Fibroblast of skin of left biceps (primary cell): ENCODE measurements at places on chromosomes 3 and 15.
A peak's percentile ranks its signal among the peaks of the same experiment; 100 is the strongest.

DNA sequence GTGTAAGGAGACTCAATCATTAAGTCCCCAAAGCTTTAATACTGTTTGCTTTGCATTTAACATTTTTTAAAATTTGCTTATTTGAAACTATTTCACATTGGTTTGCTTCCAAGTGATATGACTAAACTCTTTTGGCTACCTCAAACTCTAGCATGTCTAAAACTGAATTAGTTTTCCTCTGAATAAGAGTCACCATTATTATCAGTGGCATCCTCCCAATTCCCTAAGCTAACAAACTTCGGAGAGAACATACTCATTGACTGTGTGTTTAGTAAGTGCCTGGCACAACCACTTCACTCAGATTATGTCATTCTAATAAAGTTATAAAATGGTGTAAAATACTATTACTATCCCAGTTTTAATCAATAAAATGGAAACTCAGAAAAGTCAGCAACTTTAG, 21.9 kb downstream of the ATOSA start:
- peak; percentile 39 for DNase-seq

- DNase-seq = no peak
These were observed 121.9 kb downstream of the CACNA1D start for GRCh38 chr3:53616321-53616720.

DNA sequence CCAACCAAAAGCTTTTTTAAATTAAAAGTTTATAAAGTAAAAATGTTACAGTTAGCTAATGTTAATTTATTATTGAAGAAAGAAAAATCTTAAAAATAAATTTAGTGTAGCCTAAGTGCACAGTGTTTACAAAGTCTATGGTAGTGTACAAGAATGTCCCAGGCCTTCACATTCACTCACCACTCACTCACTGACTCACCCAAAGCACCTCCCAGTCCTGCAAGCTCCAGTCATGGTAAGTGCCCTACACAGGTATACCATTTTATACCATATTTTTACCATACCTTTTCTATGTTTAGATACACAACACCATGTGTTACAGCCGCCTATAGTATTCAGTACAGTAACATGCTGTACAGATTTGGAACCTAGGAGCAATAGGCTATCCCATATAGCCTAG, 29.1 kb downstream of the SSR3 start:
- no peak for DNase-seq

DNA sequence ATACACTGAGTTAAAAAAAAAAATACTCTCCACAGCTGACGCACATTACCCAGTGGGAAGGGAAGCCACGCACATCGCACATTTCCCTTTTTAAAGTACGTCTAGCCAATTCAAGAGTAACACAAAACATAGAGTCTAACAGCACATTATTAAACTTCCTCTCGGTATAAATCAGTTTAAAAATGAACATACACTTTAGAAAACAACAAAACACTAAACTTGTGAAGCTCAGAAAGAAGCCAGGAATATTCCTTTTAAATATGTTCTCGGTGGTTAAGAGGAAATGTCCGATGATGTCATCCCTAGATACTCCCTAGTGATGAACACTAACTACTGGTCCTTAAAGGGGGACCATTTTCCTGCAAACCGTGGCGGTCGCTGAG, 721 bp downstream of the MYEF2 start:
- no peak for DNase-seq

- DNase-seq = no peak
These were observed 152.8 kb downstream of the RBPMS2 start for GRCh38 chr15:64622410-64623260.

DNA sequence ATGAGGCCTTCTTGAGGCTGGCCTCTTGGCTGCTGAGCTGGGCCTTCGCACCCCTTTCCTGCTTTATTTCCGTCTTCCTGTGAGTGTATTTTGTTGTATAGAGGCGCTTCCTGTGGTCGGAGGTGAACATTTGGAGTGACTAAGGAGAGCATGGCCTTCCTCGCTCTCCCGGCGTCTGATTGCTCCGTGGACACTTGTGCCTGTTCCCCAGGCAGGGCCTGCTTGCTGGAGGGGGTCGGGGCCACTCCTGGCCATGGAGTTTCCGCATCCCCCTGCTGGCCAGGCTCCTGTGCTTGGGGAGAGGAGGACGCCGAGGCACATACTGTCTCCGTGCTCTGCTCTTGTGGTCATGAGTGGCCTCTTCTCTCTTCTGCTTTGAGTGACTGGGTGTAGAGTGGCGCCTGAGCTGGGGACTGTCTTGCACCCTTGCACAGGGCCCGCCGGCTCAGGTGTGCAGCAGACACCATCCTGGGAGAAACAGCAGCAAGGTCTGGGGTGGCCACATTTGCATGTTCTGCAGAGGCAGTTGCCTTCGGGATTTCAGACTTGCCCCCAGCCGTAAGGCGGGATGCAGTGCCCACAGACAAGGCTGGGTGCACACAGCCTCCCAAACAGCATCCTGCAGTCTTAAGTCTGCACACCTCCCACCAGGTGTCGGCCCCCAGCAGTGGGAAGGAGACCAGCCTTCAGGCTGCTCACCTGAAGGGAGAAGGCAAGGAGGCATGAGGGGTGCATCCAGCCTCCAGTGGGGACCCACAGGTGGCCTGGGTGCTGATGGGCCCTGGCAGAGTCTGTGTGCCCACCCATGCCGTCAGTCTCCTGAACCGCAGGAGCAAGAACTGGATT, 16.4 kb downstream of the KLF13 start:
- DNase-seq = no peak

DNA sequence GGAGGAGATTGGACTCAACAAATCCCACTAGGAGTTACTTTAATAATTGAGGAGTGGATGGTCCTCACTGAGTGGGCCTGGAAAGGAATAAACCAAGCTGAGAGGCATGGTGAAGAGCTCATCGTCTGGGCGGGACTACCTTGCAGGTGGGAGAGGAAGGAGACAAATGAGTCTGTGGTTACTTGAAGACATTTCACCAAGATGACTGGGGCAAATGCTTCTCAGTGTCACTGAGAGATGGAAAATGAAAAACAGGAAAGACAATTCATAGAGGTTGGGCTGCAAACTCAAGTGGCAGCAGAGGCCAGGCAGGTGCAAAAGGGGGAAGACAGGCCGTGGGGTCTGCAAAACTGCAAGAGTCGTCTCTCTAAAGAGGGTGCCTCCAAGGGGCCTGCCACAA, 1.5 kb upstream of the ARHGAP31 start:
- no peak for DNase-seq

DNA sequence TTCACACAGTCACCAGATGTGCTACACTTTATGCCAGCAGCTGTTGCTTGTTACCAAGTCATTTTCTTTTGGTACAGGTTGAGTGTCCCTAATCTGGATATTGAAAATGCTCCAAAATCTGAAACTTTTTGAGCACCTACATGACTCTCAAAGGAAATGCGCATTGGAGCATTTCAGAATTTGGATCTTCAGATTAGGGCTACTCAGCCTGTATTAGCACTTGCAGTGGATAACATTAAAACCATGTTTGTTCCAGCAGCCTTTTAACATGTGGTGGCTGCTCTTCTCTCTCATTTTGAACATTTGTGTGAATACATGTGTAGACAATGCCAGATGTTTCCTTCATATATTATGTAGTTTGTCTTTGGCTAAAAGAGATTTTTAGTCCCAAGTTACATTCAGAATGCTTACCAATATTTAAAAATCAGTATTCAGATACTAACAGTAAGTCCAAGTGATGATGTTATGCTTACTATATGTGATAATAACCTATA, 230.9 kb upstream of the UBE2E1 start:
- no peak for DNase-seq

GRCh38 chr3:154967090-154967489, 113.0 kb upstream of the MME start:
- DNase-seq = peak; percentile 20

DNA sequence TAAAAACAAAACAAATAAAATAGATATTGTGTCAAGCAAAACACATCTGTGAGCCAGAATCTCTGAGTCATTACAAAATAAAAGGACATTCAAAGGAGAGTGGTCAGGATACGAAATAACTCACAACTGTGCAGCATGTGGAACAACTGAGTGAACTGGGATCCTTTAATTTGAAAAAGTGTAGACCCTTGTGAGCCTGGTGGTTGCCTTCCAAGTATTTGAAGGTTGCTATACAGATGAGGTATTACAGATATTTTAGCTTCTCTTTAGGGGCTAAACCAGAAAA, 26.7 kb downstream of the KCNMB2 start:
- no peak for DNase-seq

DNA sequence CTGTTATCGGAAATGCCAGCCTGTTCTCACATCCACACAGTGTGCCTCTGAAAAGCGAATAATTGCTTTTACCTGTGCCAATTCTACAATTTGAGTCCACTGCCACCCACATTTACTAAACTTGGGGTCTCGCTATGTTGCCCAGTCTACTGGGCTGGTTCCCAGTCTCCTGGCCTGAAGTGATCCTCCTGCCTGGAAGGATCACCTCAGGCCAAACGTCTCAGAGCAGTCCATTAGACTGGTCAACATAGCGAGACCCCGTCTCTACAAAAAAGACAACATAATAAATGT, 827 bp upstream of the INO80 start:
- no peak for DNase-seq

DNA sequence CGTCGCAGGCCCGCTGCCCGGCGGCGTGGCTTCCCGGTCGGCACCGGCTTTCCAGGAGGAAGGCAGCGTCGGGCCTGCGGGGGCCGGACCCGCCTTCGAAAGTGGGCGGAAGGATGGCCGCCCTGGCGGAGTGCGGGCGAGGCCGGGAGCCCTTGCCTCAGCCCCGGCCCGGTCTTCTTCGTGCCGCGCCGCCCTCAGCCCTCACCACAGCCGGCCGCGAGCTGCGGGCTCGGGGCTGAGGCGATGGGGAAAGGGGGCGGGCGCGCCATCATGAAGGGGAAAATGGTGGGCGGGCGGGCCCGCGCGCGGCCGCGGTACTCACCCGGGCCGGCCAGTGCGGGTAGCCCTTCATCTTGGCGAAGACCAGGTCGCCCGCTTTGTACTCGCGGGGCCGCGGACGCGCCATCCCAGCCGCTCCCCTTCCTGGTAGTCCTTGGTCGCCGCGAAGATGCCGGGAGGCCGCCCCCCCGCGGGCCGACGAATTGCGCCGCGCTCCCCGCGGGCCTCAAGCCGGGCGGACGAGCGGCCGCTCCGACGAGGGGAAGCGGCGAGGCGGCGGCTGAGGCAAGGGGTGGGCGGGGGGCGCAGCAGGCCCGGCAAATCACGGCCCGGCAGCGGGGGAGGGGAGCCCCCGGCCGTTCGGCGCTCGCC, 489 bp downstream of the HDGFL3 start:
- no peak for DNase-seq

- DNase-seq = no peak
These were observed 69.2 kb upstream of the CSTA start for GRCh38 chr3:122255757-122256439.

GRCh38 chr3:134802428-134803050, 7.5 kb downstream of the EPHB1 start:
- DNase-seq = no peak

- no peak for DNase-seq
These were observed 8.7 kb upstream of the RAB8B start for GRCh38 chr15:63180746-63181145.

GRCh38 chr3:69231929-69232440, 109.6 kb upstream of the LMOD3 start:
- no peak for DNase-seq
